Motor neuron (in vitro differentiated cells): ENCODE measurements at places on chromosomes 3 and 15. TPM values are rescaled to one million over a fixed set of nuclear protein-coding genes. Genes with fewer than 3 reads are reported as not detected.

Gene CPN2
- 0.19 and 0.21 TPM in 2 replicates for total RNA-seq

Gene CLDN18
- total RNA-seq, result 0.21 and 0.23 TPM in 2 replicates

Gene NR1I2
- 0.10 and 0.27 TPM in 2 replicates for total RNA-seq

Gene ADGRG7
- 0.46 TPM in 1 of 2 replicates, not detected in the other for total RNA-seq

Gene CHD2
- total RNA-seq, result 65.3 and 71.2 TPM in 2 replicates

Gene IMPG2
- 2.0 and 2.9 TPM in 2 replicates for total RNA-seq
